ENCODE measurements at places on chromosomes 3 and 15. TPM values are rescaled to one million over a fixed set of nuclear protein-coding genes. Genes with fewer than 3 reads are reported as not detected.
A peak's percentile ranks its signal among the peaks of the same experiment; 100 is the strongest.

GRCh38 chr3:122167630-122168029 is 15.8 kb upstream of the CASR start:
- no peak for DNase-seq
- no peaks in the 10 kb centered on the region for H3K4me1 ChIP-seq
- no peaks in the 10 kb centered on the region for H3K27me3 ChIP-seq
- no peak overlapping the region for H3K4me3 ChIP-seq
- no peaks in the 10 kb centered on the region for H3K36me3 ChIP-seq
- H3K27ac ChIP-seq, result no peak overlapping the region

- no peaks in the 10 kb centered on the region for H3K27me3 ChIP-seq
- peak; percentile 49 for DNase-seq
- H3K36me3 ChIP-seq, result no peaks in the 10 kb centered on the region
- H3K27ac ChIP-seq, result no peak overlapping the region
Measured at GRCh38 chr3:49841126-49841696, 15.2 kb downstream of the TRAIP start.

- H3K36me3 ChIP-seq, result no peaks in the 10 kb centered on the region
- no peak overlapping the region for H3K4me3 ChIP-seq
- H3K27ac ChIP-seq, result no peak overlapping the region
Measured at GRCh38 chr3:107142171-107142570, 235.1 kb upstream of the CCDC54 start.

DNA sequence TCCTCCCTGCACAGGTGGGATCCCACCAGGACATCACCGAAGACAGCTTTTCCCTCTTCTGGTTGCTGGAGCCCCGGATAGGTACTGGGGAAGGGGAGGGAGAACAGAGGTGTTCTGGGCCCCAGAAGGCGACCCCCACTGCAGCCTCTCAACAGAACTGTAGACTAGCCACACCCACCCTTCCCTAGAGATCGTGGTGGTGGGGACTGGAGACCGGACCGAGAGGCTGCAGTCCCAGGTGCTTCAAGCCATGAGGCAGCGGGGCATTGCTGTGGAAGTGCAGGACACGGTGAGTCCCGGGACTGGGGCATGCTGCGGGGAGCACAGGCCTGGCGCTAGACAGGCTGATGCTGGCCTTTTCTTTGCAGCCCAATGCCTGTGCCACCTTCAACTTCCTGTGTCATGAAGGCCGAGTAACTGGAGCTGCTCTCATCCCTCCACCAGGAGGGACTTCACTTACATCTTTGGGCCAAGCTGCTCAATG is 809 bp downstream of the NDUFAF3 start:
- H3K27ac ChIP-seq, result peak overlapping the region; percentile 96
- peaks cover 11% of the 10 kb centered on the region for H3K4me1 ChIP-seq
- no peak for DNase-seq
- H3K36me3 ChIP-seq, result peaks cover 30% of the 10 kb centered on the region
- H3K4me3 ChIP-seq, result peak overlapping the region; percentile 55
- no peaks in the 10 kb centered on the region for H3K27me3 ChIP-seq

DNA sequence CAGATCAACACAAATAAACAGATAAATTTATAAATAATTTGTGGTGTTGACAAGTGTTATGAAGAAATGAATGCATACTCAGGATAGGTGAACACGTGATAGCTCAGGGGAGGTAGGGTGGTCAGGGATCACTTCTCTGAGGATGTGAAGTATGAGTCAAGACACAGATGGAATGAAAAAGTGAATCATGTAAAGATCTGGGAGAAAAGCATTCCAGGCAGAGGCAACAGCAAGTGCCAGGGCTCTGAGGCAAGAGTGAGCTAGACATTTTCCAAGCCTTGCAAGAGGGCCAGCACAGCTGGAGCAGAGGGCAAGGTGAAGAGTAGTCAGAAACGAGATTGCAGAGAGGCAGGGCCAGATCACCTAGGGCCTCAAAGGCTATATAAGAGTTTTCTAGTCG is 177.8 kb downstream of the WNT5A start:
- no peak overlapping the region for H3K4me3 ChIP-seq
- DNase-seq, result no peak
- H3K36me3 ChIP-seq, result no peaks in the 10 kb centered on the region
- no peaks in the 10 kb centered on the region for H3K27me3 ChIP-seq
- H3K27ac ChIP-seq, result no peak overlapping the region
- H3K4me1 ChIP-seq, result no peaks in the 10 kb centered on the region

DNA sequence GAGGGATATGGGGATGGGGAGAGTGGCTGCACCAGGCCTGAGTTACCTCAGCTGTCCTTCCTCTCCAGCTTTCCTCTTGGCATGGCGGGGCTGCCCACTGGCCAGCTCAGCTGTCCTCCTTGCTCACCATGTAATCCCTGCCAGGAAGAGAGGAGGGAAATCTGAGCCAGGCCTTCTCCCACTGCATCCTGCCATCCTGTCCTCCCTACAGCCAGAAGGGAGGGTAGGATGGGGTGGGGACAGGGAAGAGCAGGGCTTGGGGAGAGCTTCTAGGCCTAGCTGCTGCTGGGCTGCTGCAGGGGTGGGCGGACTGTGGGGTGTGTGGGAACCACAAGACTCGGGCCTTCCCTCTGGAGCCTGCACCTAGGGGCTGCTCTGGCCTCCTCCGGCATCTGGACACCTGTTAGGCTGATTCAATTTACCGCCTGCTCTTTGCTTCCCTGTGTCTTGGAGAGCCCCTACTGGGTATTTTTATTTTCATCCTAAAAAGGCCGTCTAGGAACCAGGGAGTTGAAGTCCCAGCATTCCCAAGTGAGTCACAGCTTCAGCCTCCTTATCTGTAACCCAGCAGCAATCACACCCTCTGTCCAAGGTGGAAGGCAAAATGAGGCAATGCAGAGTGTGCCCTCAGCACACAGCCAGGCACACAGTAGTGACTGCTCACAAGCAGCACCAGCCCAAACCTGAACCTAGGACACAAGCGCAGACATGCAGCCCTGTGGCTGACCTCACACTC is 13.1 kb upstream of the KY start:
- no peaks in the 10 kb centered on the region for H3K4me1 ChIP-seq
- H3K27me3 ChIP-seq, result peaks cover 37% of the 10 kb centered on the region
- H3K27ac ChIP-seq, result peak overlapping the region; percentile 66
- no peaks in the 10 kb centered on the region for H3K36me3 ChIP-seq

- H3K27ac ChIP-seq, result no peak overlapping the region
- no peak overlapping the region for H3K4me3 ChIP-seq
- DNase-seq, result no peak
- H3K4me1 ChIP-seq, result no peaks in the 10 kb centered on the region
- H3K27me3 ChIP-seq, result no peaks in the 10 kb centered on the region
Measured at GRCh38 chr3:163939926-163940325, 1138.4 kb downstream of the SI start.

DNA sequence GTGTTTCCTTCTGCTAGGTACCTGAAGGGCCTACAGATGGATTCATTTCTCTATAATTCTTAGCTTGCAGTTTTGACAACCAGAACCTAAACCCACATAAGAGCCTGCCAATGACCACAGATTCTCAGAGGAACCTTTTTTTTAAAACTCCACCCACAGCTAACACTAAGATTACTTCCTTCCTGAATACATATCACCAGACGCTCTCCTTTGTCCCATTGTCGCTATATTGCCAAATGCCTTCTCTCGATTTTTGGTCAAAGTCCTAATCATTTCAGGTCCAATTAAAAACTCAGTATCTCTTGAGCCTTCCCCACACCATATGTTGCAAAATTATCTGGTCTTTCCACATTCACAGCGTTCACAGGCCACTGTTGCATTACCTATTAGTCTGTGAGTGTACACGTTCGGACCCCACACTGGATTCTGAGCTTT is 12.4 kb downstream of the ZNF710 start:
- no peak for DNase-seq
- H3K36me3 ChIP-seq, result no peaks in the 10 kb centered on the region
- H3K4me1 ChIP-seq, result no peaks in the 10 kb centered on the region
- no peak overlapping the region for H3K27ac ChIP-seq

GRCh38 chr3:159236321-159236720 is 434.5 kb downstream of the MFSD1 start:
- no peak overlapping the region for H3K27ac ChIP-seq
- H3K36me3 ChIP-seq, result no peaks in the 10 kb centered on the region
- H3K27me3 ChIP-seq, result no peaks in the 10 kb centered on the region
- H3K4me3 ChIP-seq, result no peak overlapping the region
- no peak for DNase-seq

- peaks cover 29% of the 10 kb centered on the region for H3K4me1 ChIP-seq
- H3K27ac ChIP-seq, result no peak overlapping the region
- no peaks in the 10 kb centered on the region for H3K36me3 ChIP-seq
Measured at GRCh38 chr3:118544458-118544857, 490.2 kb downstream of the IGSF11 start.

GRCh38 chr3:183981990-183982644 is 35.6 kb downstream of the ABCC5 start:
- H3K4me1 ChIP-seq, result no peaks in the 10 kb centered on the region
- H3K4me3 ChIP-seq, result no peak overlapping the region
- H3K27me3 ChIP-seq, result no peaks in the 10 kb centered on the region
- peaks cover 52% of the 10 kb centered on the region for H3K36me3 ChIP-seq
- H3K27ac ChIP-seq, result no peak overlapping the region

DNA sequence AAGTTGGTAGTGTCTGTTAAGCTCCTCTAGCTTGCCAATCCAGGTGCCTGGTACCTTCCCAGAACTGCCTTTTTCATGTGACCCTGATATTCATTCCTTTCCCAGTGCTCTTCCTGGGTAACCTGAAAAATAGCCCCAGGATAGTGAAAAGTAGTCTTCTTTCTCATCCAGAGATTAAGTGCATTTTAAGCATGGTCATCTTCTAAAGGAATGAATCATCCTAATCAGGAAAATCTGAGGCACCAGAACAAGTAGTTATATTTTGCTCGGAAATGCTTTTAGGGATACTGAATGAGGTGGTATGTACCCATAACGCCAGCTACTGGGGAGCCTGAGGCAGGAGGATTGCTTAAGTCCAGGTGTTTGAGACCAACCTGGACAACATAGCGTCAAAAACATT is 23.1 kb upstream of the PDCD6IP start:
- H3K27me3 ChIP-seq, result no peaks in the 10 kb centered on the region
- no peak overlapping the region for H3K4me3 ChIP-seq
- DNase-seq, result no peak
- no peak overlapping the region for H3K27ac ChIP-seq

DNA sequence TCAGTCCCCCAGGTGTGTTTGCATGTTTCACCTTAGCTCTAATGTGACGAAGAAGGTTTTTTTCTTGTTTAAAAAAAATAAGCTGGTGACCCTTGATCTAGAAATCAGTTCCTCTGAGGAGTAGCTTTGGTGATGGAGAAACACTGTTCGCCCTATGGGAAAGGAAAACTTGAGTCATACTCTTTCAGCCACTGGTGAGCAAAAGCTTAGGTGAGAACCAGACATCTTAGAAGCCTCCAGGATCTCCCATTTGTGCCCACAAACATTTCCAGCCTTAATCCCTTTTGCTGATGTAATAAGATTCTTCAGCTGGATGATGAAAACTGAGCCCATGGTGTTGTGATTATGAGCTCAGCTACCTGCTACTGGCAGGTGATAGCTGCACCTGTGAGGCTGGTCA is 37.8 kb downstream of the SLC27A2 start:
- H3K27ac ChIP-seq, result no peak overlapping the region
- no peaks in the 10 kb centered on the region for H3K4me1 ChIP-seq
- no peak overlapping the region for H3K4me3 ChIP-seq

NEO1 gene
- total RNA-seq, result 37.4 TPM

CACNA1D gene
- 66.7 TPM for total RNA-seq

ARHGEF26 gene
- total RNA-seq, result 4.0 TPM

COLQ gene
- total RNA-seq, result 4.5 TPM

Measured in cardiac muscle cell (in vitro differentiated cells and primary cell).